ENCODE measurements at places on chromosomes 4 and X.

DNA sequence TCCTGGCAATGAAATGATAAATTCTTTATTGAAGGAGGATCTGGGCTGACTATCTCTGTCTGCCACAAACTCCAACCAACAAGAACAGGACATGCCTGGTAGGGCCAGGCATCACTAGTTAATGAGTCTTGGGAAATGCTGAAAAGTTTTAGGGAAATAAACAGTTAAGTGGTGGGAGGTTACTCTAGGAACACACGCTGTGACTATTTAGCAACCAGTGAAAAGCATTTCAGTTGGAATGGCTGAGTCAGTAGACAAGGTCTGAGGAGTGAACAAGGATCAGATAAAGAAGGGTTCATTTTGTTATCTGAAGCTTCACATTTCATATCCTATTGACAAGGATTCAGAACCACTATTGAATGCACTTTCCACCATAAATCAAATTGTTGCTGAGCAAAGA lies 394.9 kb upstream of the BOD1L1 start:
- no peak for DNase-seq

DNA sequence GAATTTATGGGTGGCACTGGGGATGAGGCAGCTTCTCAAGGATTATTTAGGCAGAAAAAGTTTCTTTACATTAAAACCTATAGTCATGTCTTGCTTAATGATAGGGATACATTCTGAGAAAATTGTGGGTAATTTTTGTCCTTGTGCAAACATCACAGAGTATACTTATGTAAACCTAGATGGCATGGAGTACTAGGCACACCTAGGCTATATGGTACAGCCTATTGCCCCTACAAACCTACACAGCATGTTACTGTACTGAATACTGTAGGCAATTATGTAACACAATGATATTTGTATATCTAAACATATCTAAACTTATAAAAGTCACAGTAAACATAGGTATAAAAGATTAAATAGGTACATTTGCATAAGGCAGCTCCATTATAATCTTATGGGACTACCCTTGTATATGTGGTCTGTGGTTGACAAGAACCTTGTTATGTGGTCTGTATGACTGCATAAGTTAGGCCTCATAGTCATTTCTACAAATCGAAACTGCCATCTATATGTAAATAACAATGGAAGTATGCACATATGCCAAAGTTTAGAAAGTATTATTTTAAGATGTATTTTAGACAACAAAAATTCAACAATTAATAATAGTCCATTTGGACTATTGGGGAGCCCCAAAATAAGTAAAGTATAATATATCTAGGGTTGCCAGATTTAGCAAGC lies 87.3 kb downstream of the CFAP299 start:
- DNase-seq: no peak

GRCh38 chr4:168880072-168880675 lies 129.9 kb downstream of the CBR4 start:
- DNase-seq: no peak

- DNase-seq: no peak
These were observed 461.5 kb downstream of the FSTL5 start for GRCh38 chr4:161702287-161702686.

- DNase-seq: no peak
These were observed 88.6 kb downstream of the PALLD start for GRCh38 chr4:168585168-168586091.

DNA sequence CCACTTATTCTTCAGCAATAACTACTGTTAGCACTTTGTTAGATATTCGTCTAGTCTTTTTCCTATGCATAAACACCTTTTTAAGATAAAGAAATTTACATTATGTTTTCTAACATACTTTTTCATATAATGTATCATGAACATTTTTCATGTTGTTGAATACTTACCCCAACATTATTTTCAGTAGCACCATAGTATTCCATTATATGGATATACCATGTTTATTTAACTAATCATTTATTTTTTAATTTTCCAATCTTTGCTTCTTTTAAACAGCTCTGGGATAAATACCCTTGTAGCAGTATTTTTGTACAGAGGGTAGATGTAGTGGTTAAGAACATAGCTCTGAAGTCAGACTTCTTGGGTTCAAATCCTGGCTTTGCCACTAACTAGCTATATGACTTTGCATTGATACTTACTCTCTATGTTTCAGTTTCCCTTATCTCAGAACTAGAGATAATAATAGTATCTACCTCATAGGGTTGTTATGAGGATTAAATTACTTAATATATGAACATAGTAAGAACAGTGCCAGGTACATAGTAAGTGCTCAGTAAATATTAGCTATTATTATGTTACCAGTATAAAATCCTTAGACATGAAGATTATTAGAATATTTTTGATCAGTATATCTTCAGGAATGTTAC lies 11.3 kb downstream of the EXOC1 start:
- DNase-seq: no peak

GRCh38 chr4:172630280-172630679 lies 538.3 kb upstream of the GALNT7 start:
- DNase-seq: no peak

- no peak for DNase-seq
These were observed 2062.4 kb downstream of the ARAP2 start for GRCh38 chr4:34181891-34182290.

DNA sequence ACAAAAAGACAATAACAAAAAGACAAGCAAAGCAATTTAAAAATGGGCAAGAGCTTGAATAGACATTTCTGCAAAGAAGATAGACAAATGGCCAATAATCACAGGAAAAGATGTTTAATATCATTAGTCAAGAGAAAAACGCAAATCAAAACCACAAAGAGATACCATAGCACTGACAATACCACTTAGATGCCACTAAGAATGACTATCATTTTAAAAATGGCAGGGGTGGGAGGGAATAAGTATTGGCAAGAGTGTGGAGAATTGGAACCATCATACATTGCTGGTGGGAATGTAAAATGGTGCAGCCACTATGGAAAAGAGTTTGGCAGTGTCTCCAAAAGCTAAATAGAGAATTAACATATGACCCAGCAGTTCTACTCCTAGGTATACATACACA lies 15.1 kb upstream of the EXOC1 start:
- no peak for DNase-seq

DNA sequence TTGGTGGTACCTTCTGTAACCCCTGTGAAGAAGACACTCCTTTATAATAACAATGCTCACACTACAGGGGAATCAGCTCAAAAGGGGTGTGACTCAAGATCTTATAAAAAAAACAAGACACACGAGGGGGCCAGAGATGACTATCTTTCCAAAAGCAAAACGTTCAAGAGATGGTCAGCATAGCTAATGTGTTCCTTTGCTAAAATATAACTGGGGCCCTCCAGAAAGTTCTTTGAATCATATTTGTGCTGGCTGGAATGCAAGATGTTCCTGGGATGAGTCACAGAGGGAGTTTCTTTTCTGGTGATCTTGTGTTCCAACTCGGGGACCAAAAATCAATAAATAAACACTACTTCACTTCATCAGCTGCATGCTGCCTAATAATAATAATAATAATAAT lies 46.5 kb downstream of the RAI2 start:
- DNase-seq: no peak
